ENCODE measurements at places on chromosomes 16 and 17. TPM values are rescaled to one million over a fixed set of nuclear protein-coding genes. Genes with fewer than 3 reads are reported as not detected.

The EXOC3L1 gene
- 1.6 TPM for total RNA-seq

The APOBR gene
- 2.1 TPM for total RNA-seq

The CRHR1 gene
- not detected for total RNA-seq

The CCDC47 gene
- 52.5 TPM for total RNA-seq

The CCL16 gene
- total RNA-seq = not detected

The SLC16A6 gene
- 1.7 TPM for total RNA-seq

The EVPLL gene
- total RNA-seq = not detected

The MYCBPAP gene
- total RNA-seq = 0.29 TPM

The ROGDI gene
- total RNA-seq = 12.9 TPM

Data from posterior vena cava (tissue), 2 donors.